Progenitor cell of endocrine pancreas (in vitro differentiated cells): ENCODE measurements at places on chromosomes 1 and 21. TPM values are rescaled to one million over a fixed set of nuclear protein-coding genes. Genes with fewer than 3 reads are reported as not detected.

GRCh38 chr1:104132382-104132973 lies 382.8 kb downstream of the AMY1C start:
- H3K27me3 ChIP-seq, result no peaks in the 10 kb centered on the region
- H3K27ac ChIP-seq, result no peak overlapping the region
- DNase-seq, result no peak
- H3K4me1 ChIP-seq, result peaks cover 6% of the 10 kb centered on the region

GRCh38 chr1:115077286-115077983 lies 11.9 kb downstream of the TSPAN2 start:
- peaks cover 3% of the 10 kb centered on the region for H3K4me1 ChIP-seq
- DNase-seq, result no peak
- no peak overlapping the region for H3K27ac ChIP-seq

DNA sequence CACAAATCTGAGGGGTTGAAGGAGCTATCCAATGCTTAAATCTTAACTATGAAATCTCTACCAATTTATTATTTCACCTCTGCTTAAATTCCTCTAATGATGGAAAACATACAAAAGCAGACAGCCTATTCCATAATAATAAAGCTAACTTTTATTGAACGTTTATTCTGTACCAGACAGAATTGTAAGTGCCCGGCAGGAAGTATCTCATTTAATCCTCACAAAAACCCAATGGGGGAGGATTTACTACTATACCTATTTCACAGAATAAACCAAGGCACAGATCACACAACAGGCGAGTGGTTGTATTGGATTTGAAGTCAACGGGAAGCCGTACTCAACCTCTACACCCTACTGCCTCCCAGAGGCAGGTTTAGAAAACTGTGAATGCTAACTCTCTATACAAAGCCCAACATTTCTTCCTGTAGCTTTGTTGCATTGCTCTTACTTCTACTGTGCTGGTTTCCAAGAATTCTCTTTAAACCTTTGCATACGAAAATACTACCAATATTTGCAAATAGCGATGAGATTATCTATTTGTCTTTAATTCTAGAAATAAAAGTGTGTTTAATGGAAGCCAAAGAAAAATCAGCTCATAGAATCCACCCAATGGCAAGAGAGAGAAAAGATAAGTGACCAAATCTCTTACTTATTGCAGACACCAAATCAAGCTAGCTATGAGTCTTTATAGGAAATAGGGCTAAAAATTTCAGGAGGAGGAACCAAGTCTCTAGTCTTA lies 33.5 kb upstream of the C1orf53 start:
- H3K4me3 ChIP-seq, result no peak overlapping the region
- no peaks in the 10 kb centered on the region for H3K36me3 ChIP-seq
- no peak for DNase-seq
- H3K27ac ChIP-seq, result no peak overlapping the region
- no peaks in the 10 kb centered on the region for H3K4me1 ChIP-seq

GRCh38 chr1:60612790-60613189 lies 469.6 kb upstream of the NFIA start:
- H3K27me3 ChIP-seq, result no peaks in the 10 kb centered on the region
- H3K4me3 ChIP-seq, result no peak overlapping the region
- H3K27ac ChIP-seq, result no peak overlapping the region
- H3K4me1 ChIP-seq, result no peaks in the 10 kb centered on the region
- DNase-seq, result no peak

DNA sequence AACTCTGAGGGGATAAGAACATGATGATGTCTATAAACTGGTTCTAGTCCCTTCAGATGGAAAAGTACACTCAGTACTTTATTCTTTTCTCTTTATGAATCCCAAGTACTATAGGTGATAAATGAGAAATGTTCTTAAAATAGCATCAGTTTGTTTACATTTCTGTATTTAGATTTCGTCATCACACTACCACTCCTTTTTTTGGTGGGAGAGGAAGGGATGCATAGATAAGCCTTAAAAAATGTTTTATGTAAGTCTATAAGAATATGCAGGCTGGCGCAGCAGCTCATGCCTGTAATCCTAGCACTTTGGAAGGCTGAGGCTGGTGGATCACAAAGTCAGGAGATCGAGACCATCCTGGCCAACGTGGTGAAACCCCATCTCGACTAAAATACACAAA lies 144.8 kb downstream of the USP25 start:
- DNase-seq, result no peak
- H3K36me3 ChIP-seq, result peaks cover 33% of the 10 kb centered on the region
- no peak overlapping the region for H3K4me3 ChIP-seq
- no peaks in the 10 kb centered on the region for H3K4me1 ChIP-seq
- no peak overlapping the region for H3K27ac ChIP-seq

- H3K4me1 ChIP-seq, result peaks cover 4% of the 10 kb centered on the region
- H3K4me3 ChIP-seq, result no peak overlapping the region
- DNase-seq, result no peak
- H3K27ac ChIP-seq, result no peak overlapping the region
Observed at GRCh38 chr1:50270926-50271325, 152.3 kb downstream of the DMRTA2 start.

The BGLAP gene
- total RNA-seq, result 4.8 and 5.8 TPM in 2 replicates

The CASZ1 gene
- total RNA-seq, result 23.6 and 28.5 TPM in 2 replicates

The KIRREL1 gene
- total RNA-seq, result 43.8 and 46.3 TPM in 2 replicates
